ENCODE measurements at places on chromosomes 2 and 18.

- no peak for DNase-seq
Observed at GRCh38 chr2:84866122-84866521, 14.8 kb downstream of the TRABD2A start.

DNA sequence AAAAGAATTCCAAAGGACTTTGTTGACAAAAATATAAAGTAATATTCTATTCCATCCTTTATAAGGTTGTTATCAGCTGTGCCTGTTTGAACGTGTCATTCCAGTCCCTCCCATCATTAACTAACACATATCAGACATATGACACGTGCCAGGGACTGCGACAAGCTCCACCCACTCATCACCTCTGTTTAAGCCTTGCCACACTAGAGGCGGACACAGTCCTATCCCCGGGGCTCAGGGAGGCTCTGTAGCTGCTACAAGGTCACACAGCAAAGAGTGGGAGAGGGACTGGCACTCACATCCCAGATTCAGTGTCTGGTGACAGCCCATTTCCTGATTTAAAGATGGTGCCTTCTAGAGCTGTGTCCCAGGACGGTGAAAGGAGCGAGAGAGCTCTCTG is 30.0 kb downstream of the TBC1D8 start:
- DNase-seq, result no peak

DNA sequence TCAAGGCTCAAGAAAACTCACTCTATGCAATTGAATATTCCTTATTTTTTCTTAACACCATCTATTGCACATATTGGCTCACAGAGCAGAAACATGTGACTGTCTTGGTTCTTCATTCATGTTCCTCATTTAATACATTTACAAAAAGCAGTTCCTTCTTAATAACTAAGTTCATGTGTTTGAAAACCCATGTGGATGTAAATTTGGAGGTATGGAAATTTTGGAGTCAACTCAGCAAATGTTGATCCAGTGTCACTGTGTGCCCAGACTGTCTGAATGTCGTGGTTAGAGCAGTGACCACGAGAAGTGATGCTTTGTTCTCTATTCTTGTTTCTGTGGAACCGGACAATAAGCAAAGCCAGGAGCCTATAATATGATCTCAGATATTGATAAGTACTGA is 299.1 kb downstream of the SETBP1 start:
- no peak for DNase-seq

GRCh38 chr2:223314811-223315210 is 262.8 kb downstream of the KCNE4 start:
- DNase-seq, result no peak

DNA sequence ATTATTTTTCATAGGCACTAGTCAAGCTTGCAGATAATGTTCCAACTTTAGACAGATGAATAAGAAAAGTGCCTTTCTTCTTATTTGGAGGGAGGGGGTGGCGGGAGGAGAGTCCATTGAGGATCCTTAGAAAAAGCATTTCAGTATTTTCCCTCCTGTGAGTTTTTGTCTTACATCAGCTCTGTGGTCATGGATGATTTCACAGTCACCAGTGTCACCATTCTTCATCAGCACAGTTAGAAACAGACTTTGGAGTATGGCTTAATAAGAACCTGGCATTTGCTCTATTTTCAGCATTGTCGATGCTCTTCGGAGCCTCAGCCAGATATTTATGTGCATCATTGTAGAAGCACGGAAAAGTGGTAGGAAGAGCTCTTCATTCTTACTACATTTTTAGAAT is 70.1 kb downstream of the SLC39A10 start:
- DNase-seq, result no peak

DNA sequence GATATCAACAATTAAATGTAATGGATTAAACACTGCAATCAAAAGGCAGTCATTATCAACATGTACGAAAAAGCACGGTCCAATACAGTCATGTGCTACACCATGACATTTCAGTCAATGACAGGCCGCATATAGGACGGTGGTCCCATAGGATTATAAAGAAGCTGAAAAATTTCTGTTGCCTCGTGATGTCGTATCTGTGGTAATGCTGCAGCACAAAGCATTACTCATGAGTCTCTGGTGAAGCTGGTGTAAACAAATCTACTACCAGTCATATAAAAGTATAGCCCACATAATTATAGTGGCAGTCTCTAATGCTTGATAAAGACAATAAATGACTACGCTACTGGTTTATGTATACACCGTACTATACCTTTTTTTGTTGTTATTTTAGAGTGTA is 58.4 kb downstream of the RABL2A start:
- no peak for DNase-seq

DNA sequence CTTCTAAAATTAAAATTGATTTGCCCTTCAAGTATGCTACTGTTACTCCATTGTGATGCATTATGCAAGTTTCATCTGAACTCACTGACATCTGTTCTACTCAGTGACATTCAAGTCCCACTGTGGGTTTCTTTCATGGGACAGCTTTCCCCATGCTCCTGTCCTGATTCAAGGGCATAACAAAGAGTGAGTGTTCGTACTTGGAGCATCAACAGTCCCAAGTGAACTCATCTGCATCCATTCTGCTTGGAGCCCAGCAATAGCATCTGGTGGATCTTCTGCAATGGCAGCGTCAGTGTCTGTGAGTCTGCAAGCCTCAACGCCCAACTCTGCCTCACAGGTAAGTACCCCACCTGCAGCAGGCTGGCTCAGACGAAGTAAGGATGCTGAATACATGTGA is 27.5 kb downstream of the BUB1 start:
- no peak for DNase-seq

DNA sequence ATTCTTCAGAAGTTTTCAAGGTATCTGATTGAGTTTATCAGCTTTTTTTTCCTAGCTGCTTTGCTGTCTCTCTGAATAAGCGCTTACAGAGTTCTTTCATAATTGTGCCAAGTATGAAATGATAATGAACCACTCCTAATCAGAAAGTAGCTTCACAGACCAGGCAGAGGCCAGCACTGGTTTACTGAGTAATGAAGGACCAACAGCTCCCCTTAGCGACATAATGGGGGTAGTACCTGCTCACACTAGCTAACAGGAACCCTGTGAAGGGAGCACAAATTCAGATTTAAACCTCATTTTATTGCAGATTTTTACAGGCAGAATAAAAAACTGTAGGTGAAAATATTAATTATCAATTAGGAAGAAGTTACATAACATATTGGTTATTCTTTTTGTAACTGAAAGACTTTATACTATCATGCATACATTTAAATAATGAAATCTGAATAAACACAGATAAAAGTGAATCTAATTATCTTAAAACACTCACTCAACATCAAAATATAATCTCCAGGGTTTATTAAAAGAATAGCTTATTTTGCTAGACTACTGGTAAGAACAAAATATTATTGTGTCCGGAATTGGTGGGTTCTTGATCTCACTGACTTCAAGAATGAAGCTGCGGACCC is 53.7 kb upstream of the LRRC30 start:
- DNase-seq, result no peak

DNA sequence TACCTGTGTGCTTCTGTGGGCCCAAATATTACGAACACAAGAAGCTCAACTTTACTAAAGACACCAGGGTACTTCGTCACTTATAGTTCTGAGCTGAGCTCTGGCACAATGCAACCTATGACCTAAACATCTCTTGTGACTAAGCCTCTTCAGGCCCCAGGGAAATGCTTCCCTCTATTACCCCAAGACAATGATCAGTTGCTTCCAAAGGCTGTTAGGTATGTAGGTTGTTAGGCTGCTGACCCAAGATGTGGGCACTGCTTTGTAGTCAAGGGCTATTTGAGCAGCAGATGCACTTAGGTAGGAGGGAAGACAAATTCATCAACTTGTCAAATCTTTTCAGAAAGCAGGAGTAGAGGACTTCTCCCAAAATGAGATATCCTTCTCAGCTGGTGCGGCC is 640.1 kb downstream of the EPHA4 start:
- DNase-seq, result no peak

- DNase-seq, result no peak
Observed at GRCh38 chr18:79878741-79879378, 72.6 kb downstream of the SLC66A2 start.

- DNase-seq, result no peak
Observed at GRCh38 chr2:237122214-237122666, 36.6 kb downstream of the COPS8 start.

GRCh38 chr2:176175709-176176607 is 12.5 kb upstream of the HOXD1 start:
- DNase-seq, result no peak

GRCh38 chr18:9637036-9637767 is 22.8 kb upstream of the PPP4R1 start:
- DNase-seq, result no peak

- no peak for DNase-seq
Observed at GRCh38 chr2:19549821-19550220, 191.4 kb upstream of the OSR1 start.

DNA sequence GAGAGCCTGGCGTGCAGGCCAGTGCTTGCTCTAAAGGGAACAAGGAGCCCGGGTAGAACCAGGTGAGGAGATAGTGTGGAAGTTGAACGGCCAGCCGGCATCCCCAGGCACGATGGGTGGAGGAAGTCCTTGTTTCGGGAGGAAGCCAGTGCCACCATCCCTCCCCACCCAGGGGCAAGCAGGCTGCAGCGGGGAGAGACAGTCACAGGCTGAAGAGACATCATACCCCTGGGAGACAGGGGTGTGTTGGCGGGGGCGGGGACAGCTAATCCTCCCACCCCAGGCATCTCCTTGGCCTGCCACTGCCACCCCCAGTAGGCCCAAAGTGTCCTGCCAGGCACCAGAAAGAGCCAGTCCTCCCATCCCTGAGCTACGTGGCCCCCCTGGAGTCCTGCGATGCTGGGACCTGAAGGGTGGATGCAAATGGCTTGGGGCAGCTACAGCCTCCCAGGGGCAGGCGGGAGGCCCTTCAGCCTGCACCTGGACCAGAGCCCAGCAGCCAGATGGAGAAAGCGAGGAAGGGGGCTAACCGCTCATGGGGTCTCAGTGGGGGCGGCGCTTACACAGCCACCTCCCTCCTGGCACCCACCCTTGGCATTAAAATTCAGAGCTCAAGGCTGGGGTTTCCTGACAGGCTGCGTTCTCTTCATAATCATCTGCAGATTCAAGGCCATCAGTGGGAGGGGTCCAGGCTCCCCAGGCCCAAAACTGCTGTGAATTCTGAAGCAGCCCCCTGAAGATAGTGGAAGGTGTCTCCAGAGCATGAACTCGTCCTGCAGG is 14.8 kb upstream of the GPR55 start:
- DNase-seq, result no peak

- no peak for DNase-seq
Observed at GRCh38 chr2:2573658-2574293, 242.7 kb upstream of the MYT1L start.

- no peak for DNase-seq
Observed at GRCh38 chr18:51169731-51170130, 27.8 kb downstream of the MEX3C start.

DNA sequence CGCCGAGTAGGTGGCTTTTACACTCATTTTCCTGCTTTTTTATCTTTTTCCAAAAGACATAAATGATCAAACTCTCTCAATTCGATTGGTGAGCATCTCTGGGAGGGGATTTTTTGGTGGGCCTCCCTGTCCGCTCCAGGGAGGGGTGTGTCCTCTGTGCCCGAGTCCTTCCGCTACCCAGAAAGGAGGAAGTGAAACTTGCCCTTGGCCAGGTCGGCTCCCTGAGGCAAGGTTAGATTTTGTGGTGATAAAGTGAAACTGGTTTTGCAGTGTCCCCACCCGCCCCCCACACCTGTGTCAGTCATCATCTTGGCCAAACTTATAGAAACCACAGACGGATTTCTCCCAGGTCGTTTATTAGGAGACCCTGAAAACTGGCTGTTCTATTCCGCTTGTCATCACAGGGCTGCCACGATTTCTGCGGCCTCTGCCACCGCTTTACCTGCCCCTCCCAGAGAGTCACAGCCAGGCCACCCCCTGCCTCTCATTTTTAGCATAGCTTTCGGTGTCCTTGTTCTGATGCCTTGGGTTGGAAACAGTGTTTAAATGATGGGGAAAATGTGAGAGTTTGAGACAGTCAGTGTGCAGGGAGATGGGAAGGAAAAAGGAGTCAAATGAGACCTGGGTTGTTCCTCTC is 93.6 kb downstream of the SH3BP4 start:
- no peak for DNase-seq

GRCh38 chr2:237723023-237723422 is 75.6 kb upstream of the RBM44 start:
- DNase-seq, result no peak

GRCh38 chr18:52415131-52415530 is 75.1 kb downstream of the DCC start:
- DNase-seq, result no peak

DNA sequence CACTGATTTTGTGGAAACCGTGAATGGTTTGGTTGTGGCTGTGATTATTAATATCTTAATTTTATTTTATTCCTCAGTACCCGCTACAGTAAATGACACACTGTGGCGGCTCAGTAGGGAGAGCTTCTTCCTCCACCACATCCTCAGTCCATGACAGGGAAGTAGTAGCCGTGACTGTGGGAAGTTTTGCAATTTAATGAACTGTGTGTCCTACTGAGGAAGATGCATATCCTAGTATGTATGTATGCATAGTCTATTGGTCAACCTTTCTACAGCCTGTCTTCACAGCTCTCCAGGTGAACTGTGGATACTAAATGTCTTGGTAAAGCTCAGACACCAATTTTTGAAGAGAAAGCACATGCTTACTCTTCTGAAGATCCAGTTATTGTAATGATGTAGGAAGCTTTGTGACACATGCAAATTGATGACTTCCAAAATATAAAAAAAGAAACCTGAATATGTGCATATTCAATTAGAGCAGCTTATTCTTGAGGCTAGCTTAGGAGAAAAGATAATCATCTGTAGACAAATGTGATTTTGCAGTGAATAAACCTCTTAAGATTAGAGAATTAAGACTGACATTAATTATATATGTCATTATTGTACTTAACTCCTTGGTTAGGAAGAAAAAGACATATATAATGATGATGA is 384.3 kb upstream of the CNTNAP5 start:
- DNase-seq, result no peak

DNA sequence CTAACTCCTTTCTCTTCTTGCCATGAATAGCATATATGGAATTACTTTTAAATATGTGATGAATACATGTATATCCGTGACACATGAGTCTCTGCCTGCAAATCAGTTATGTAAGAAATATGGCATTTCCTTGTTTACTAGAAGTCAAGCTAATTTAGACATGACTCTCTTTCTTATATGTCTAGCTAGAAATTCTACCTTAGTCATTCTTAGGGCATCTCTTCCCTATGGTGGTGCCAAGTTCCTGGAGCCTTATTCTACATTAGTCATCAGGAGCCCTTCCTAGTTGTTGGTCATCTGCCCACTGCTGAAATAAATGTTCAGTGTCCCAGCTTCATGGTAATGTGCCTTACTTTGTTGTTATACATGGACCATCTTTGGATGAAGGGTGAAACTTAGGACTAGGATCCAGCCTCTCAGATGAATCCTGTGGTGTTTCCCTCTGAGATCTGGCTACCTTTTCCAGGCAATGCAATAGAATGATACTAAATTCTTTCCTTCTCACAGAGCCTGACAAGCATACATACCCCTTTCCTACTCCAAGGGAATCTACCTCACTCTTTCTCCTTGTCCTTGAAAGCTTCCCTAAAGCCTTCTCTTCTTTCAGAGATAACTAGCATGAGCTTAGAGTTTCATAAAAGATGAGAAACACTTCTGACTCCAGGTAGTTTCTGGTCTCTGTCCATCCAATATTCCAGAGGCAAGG is 415.3 kb upstream of the VWC2L start:
- no peak for DNase-seq

GRCh38 chr18:6294148-6294784 is 120.4 kb downstream of the L3MBTL4 start:
- DNase-seq, result no peak

Measured in activated gamma-delta T cell treated with anti-CD3 and anti-CD28 coated beads, Interleukin-2, amount 50 U/mL, for 16 hours (primary cell).